ENCODE measurements at places on chromosomes 16 and 17.

GRCh38 chr16:85616607-85617321 lies 3.6 kb downstream of the GSE1 start:
- peak; percentile 86 for DNase-seq

- no peak for DNase-seq
Observed at GRCh38 chr16:50767197-50767596, 25.3 kb downstream of the CYLD start.

GRCh38 chr16:64162613-64163375 lies 959.1 kb downstream of the CDH11 start:
- no peak for DNase-seq

GRCh38 chr16:89051521-89052166 lies 42.0 kb upstream of the ACSF3 start:
- DNase-seq, result no peak

DNA sequence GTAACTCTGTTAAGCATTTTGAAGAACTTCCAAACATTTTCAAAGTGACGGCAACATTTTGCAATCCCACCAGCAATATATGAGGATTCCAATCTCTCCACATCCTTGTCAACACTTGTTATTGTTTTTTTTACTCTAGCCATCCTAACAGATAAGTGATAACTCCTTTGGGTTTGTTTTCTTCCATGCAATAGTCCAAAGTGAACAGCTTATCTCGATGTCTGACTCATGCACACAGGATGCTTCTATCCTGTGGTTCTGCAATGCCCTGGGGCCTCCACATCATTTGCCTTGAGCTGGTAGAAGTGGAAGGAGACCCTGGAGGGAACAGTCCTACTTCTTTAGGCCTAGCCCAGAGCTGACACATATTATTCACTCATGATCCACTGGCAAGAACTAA lies 13.0 kb downstream of the TLE7 start:
- no peak for DNase-seq

- DNase-seq, result no peak
Observed at GRCh38 chr17:79788989-79789942, 7.6 kb downstream of the CBX8 start.

- no peak for DNase-seq
Observed at GRCh38 chr17:71327376-71328059, 793.3 kb upstream of the SOX9 start.

- DNase-seq, result no peak
Observed at GRCh38 chr17:68612209-68612922, 11.2 kb upstream of the FAM20A start.

DNA sequence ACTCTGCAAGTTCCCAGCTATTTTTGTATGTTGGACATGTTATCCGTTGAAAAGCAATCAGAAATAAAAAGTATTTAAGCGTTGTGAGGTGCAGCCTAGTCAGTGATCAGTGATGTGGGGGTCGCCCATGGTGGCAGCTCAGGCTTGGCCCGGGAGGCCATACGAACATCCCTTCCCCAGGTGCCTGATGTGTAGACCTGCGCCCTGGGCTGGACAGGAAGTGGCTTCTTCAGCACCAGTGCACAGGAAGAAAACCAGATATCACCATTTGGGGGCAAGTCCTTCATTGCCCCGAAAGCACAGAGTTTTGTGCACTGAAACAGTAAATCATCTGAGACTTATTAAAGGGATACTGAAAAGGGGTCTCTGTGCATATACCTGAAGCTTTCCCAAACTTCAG lies 98.9 kb downstream of the SOCS1 start:
- DNase-seq, result peak; percentile 44

Data from GM19239 (cell line).